EL (cell line): ENCODE measurements at places on chromosomes 7 and 10.
A peak's percentile ranks its signal among the peaks of the same experiment; 100 is the strongest.

GRCh38 chr10:98388101-98388655 lies 26.8 kb downstream of the PYROXD2 start:
- DNase-seq, result no peak

GRCh38 chr7:140059273-140060242 lies 3.2 kb downstream of the PARP12 start:
- peak; percentile 93 for DNase-seq

DNA sequence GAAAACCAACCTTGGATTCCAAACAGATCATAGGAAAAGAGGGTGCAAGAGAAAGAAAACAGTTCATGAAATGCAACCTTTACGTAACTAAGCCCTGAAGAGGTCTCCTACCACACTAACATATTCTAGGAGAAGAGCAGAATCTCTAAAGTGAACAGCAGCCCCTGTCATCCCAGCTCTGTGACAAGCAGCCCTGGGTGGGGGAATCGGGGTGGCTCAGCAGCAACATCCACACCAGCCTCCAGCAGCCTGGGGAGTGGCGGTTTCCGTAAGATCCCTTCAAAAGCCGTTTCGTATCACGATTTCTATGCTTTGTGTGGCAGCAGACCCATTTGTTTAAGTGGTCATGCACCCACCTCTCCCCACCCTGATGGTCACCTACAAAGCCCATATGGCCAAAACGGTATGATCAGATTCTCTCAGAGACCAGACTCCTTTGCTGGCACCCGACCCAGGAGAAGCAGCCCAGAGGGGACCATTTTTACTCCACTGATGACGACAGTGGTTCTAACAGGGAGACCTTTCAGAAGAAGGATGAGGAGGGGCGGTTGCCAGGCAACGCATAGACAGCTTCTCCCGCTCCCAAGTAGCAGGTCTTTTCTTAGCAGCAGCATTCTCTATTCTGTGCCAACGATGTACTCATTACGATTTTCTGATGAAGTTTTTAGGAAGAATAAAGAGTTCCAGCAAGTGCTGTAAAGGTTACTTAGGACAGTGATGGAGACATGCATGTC lies 300.6 kb downstream of the DNAJB6 start:
- DNase-seq, result no peak

- DNase-seq, result no peak
Measured at GRCh38 chr10:83987216-83987615, 152.1 kb upstream of the GHITM start.

- no peak for DNase-seq
Measured at GRCh38 chr7:135772639-135773222, 24.1 kb upstream of the FAM180A start.
